ENCODE measurements at places on chromosomes 7 and 10. TPM values are rescaled to one million over a fixed set of nuclear protein-coding genes. Genes with fewer than 3 reads are reported as not detected.

- no peak for DNase-seq
Observed at GRCh38 chr7:87510411-87510875, 35.0 kb upstream of the ABCB4 start.

DNA sequence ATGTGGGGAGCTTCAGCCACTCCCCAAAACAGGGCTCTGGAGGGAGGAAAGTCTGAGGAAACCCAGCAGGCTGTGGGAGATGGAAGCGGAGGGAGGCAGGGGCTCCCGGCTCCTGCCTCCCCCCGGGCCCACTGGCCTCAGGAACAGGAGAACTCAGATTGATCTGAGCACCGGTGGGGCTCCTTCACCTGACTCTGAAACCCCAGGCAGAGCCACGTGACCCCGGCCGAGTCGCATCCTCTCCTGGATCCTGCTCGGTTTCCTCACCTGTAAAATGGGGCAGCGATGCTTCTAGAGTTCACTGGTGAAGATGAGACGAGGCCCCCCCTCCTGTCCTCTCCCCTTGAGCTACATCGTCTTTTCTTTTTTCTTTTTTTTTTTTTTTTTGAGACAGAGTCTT is 33.6 kb downstream of the TCERG1L start:
- no peak for DNase-seq

GRCh38 chr7:99380032-99380822 is 5.7 kb downstream of the ARPC1B start:
- DNase-seq = no peak

DNA sequence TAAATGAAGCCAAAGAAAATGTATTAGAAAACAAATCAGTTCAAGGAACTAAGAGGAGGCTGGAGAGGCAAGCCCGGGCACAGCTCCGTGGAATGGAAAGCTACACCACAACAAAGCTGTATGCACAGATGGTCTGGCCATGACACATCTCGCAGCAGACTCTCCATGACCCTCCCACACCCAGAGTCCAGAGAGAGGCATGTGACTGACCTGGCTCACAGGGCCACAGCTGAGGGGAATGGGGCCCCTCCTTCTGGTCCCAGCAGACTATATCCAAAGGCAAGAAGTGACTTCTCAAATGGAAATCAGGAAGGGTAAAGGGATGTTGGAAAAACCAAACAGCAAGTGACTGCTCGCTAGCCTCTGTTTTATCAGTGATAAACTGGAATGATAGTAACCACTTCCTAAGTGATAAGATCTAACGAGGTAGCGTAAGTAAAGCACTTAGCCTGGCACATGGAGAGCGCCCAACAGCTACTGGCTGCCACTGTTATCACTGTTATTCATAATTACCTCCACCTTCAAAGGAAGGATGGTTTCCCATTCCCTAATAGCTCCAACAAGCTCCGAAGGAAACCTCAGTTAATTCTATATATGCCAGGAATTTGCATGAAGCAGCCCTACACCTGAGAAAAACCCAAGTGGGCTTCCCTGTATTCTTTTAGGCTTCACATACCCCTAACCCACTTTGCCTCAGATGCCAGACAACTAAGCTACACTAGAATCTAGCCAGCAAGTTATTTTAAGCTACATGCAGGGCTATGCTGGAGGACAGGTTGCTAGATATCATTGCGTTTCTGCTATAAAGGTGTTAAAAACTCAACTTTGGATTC is 8.4 kb downstream of the OSBPL3 start:
- no peak for DNase-seq

DNA sequence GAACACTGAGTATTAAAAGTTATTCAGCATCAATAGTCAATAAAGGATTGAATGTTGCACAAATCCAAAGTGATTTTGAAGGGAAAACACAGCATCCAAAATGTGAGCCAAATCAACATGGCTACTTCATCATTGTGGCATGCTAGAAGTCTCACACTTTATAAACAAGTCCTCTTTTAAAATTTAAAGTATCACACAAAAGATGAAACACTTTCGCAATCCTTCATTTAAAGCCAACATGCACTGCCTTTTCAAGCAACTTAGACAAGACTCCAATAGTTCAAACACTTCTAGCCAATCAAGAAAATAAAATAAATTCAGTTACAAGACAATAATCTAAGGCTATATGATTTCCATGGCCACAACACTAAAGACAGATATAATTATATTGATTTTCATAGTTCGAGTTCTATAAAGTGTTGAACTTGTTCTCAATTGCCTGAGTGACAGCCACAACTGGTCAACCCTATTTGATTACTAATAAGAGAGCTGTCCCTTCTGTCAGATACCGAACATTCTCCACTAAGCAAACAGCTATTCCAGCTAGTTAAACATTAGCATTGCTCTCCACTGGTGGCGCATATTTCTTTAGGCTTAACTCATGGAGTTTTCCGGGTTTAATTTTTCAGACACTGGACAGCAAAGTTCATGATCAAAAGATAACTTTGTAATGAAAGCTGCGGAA is 8.3 kb downstream of the EBF3 start:
- DNase-seq = no peak

DMBT1 gene
- polyA plus RNA-seq = 0.03 TPM

Measured in right renal pelvis (tissue), 4 donors.